ENCODE measurements at places on chromosomes 5 and 9.

GRCh38 chr9:127714951-127715469, 453 bp downstream of the PTRH1 start:
- DNase-seq: peak; percentile 54

- peak; percentile 47 for DNase-seq
Observed at GRCh38 chr5:103511554-103511885, 51.1 kb downstream of the NUDT12 start.

- DNase-seq: no peak
Observed at GRCh38 chr9:35357826-35358225, 132.1 kb upstream of the RUSC2 start.

GRCh38 chr9:117718085-117718484, 13.9 kb downstream of the TLR4 start:
- no peak for DNase-seq

- DNase-seq: no peak
Observed at GRCh38 chr5:171826132-171826531, 40.5 kb downstream of the SMIM23 start.

DNA sequence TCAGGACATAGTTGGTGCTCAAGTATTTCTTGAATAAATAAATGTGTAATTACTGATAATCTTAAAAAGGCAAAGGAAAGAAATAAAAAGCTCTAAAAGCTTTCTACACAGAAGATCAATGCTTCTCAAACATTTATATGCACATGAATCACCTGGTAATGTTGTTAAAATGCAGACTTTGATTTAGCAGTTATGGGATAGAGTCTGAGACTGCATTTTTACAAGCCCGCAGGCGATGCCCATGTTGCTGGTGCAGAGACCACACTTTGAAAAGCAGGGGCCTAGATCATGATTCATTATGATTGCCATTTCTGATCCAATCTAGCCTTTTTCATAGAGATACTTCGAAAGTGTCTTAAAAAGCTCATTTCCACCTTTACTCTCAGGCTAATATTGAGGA, 3.5 kb upstream of the CCDC152 start:
- no peak for DNase-seq

- no peak for DNase-seq
Observed at GRCh38 chr9:135249711-135250110, 162.2 kb downstream of the OLFM1 start.
